Bronchial epithelial cell (primary cell): ENCODE measurements at places on chromosomes 4 and X.

GRCh38 chr4:16752150-16752549, 146.3 kb downstream of the LDB2 start:
- DNase-seq, result no peak

GRCh38 chr4:26152056-26152455, 168.8 kb upstream of the RBPJ start:
- DNase-seq, result no peak

DNA sequence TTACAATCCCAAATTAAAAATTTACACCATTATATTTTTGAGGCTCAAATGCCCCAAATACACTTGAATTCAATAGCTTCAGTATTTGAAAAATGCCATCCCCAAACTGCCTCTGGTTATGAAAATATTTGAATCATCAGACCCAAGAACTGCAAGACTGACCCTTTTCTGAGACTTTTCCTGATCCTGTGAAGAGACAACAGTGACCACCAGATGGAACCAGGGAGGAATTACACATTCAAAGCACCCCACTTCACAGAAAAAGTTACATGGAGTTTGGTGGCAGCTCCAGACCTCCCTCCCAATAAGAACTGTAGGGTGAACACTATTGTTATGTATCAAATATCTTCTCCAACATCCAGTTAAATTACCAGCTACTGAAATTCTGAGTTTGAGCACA, 44.0 kb upstream of the SCD5 start:
- DNase-seq, result no peak

DNA sequence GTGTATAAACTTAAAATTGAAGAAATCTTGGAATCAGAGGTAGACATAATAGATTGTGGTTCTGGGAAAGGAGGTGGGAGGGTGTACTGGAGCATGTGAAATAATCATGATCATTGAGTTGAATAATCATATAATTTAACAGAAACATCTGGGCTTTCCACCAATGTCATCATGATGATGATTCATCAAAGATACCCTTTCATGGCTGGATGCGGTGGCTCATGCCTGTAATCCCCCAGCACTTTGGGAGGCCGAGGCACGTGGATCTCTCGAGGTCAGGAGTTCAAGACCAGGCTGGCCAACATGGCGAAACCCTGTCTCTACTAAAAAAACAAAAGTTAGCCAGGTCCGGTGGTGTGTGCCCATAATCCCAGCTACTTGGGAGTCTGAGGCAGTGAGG, 6.7 kb upstream of the RUFY3 start:
- no peak for DNase-seq

DNA sequence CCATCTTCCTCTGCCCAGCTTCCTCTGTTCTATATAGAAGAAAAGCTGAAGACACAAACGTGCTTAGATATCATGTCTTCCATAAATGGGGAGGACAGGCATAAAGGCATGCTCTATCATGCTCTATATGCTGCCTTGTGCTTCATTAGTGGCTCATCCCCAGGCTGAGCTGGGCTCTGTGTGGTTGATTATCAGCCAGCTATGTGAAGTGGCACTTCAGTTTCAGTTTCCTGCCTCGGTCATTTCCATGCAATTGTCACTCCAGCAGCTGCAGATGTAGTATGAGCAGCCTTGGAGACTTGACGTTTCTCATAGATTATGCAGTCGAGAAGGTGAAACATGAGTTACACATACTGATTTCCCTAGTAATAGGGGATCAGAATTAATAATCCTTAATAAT, 106.2 kb downstream of the SYTL5 start:
- no peak for DNase-seq

DNA sequence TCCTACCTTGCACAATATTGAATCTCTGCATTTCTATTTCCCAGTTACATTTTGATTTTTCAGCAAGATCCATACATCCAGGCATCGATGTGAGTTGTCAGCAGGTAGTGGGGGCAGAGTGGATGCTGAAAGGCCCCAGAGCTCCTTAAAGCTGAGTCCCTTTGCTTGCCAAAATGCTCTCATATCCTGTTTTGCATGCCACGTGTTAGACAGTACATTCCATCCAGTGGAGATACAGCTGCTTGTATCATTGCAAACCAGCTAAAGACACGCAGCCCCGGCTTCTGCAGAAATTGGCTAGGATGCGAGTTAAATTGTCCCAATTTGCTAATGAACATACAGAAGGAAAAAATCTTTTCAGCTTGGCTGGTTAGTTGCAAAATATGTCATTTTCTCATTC, 179.6 kb upstream of the MXRA5 start:
- DNase-seq, result no peak

- no peak for DNase-seq
Measured at GRCh38 chrX:132030264-132030663, 7.2 kb downstream of the STK26 start.

DNA sequence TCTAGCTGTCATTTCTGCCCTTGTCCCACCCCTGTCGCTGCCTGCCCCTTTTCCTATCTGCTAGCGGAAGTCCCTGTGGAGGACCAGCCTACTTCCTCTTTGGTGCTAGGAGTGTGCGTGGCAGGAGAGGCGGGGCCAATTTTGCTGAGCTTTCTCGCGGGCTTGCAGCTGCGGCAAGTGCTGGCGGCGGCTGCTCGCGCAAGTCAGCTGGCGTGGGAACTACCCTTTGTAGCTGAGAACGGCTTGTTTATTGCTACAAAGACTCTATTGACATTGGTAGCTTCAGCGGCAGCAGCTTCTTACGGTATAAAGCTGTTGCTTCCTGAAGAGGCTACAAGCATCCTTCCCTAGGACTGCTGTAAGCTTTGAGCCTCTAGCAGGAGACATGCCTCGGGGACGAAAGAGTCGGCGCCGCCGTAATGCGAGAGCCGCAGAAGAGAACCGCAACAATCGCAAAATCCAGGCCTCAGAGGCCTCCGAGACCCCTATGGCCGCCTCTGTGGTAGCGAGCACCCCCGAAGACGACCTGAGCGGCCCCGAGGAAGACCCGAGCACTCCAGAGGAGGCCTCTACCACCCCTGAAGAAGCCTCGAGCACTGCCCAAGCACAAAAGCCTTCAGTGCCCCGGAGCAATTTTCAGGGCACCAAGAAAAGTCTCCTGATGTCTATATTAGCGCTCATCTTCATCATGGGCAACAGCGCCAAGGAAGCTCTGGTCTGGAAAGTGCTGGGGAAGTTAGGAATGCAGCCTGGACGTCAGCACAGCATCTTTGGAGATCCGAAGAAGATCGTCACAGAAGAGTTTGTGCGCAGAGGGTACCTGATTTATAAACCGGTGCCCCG, at the start of gene MAGEH1:
MAGEH1 (plus strand) TSS at position 138 of the 843 bp plus-strand sequence; CDS start at position 386, 248 bp downstream.
- peak; percentile 50 for DNase-seq

DNA sequence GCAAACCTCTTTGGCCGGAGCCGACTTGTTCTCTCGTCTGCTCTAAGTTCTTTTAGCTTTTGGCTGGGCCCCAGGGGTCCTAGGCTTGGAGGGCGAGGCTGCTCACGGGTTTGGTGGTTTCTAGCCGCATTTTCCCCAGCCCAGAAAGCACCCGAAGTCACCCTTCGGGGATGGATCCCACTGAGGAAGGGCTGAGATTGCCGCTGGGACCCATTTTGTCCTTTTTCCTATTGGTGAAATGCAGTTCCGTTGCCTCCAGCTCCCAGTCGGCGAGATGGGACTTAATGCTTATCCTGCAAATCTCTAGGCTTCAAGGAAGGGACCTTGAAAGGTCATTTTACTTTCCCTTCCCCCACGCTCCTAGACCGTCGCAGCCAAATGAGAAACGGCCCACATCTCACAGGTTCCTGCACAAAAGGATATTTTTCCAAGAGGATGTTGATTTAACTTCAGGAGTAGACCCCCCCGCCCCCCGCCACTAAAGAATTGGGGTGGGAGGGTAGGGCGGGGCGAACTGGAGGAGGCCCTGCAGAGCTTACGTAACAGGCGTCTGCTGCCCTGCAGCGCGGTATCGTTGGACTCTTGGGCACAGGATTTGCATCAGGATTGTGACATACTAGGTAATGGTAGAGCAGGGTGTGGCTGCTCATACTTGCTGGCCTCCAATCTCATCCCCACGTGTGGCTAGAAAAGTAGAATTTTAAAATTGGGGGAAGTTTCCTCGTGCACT, 564 bp downstream of the PGK1 start:
- DNase-seq, result peak; percentile 45

DNA sequence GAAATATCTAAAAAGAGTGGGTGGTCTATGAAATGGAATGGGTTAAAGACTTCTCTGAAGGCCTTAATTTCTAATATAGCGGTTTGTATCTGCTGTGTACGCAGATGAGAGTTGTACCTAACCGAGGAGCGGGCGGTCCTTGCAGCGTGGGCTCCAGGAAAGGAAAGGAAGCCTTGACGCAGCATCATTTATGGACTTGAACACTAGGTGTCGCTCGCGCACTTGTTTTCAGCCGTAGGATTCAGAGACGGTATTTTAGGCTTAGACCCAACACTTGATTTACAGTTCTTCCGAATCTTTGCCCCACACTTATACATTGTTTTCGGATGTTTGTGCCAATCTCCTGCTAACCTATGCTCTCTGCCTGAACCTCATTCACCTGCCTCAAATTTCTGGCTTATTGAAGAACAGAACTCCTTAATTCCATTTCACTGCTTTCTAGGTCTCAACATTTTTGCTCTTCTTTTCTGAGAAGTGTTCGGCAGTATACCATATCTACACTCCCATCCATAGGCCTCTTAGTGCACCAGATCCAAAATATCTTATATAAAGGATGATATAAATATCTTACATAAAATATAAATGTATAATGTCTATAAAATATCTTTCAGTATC, 48.9 kb upstream of the AADAT start:
- DNase-seq, result peak; percentile 62

- DNase-seq, result no peak
Measured at GRCh38 chr4:152195888-152196287, 340.0 kb downstream of the FBXW7 start.

DNA sequence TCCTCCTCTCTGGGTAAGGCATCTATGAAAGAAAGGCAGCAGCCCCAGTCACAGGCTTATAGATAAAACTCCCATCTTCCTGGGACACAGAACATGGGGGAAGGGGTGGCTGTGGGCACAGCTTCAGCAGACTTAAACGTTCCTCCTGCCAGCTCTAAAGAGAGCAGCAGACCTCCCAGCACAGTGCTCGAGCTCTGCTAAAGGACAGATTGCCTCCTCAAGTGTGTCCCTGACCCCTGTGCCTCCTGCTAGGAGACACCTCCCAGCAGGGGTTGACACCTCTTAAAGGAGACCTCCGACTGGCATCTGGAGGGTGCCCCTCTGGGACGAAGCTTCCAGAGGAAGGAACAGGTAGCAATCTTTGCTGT, 89.9 kb downstream of the EFHC2 start:
- no peak for DNase-seq

DNA sequence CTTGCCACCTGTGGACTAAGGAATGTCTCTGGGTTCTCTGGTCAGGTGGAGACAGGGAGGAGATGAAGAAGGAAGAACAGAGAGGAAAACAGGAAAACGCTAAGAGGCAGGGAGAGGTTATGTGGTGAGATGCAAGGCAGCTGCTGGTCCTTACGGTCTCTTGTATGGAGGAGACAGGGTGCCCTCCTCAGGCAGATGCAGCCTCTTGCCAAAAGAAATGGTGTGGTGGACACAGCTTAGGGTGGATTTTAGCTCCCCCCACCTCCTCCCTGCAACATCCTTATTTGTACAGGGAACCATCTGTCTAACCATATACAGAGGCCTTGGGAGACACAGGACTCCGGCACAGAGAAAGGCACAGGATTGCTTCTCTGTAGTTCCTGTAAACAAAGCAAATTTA, 9.7 kb downstream of the OCIAD2 start:
- DNase-seq, result no peak

DNA sequence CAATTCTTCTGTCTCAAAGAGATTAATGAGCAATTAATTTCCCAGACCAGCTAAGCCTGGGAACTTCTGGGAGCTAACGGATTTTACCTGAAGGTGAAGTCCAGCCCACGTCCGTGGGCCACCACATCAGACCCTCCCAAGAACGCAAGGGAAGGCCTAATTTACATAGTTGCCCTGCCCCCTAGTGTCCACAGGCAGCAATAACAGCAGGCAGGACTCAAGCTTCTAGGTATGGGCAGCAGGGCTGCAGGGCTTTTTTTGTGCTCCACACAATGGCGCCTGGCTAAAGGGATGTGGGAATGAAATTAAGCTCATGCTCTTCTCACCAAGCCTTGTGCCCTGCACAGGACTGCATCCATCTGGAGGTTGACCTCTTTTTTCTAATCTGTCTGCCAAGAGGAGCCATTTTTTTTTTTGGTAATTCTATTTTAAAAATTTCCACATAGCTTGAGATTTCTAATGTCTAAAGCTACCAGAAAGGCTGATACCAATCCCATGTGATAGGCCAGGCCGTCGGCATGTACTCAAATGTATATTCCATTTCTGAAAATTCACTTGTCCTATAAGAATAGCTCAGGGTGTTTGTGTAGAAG, 111.9 kb upstream of the TMEM164 start:
- DNase-seq, result peak; percentile 37

- peak; percentile 10 for DNase-seq
Measured at GRCh38 chr4:4859325-4859798, at the start of gene MSX1. MSX1 (plus strand) TSS chr4:4859665; CDS start chr4:4859900, 235 bp downstream.

DNA sequence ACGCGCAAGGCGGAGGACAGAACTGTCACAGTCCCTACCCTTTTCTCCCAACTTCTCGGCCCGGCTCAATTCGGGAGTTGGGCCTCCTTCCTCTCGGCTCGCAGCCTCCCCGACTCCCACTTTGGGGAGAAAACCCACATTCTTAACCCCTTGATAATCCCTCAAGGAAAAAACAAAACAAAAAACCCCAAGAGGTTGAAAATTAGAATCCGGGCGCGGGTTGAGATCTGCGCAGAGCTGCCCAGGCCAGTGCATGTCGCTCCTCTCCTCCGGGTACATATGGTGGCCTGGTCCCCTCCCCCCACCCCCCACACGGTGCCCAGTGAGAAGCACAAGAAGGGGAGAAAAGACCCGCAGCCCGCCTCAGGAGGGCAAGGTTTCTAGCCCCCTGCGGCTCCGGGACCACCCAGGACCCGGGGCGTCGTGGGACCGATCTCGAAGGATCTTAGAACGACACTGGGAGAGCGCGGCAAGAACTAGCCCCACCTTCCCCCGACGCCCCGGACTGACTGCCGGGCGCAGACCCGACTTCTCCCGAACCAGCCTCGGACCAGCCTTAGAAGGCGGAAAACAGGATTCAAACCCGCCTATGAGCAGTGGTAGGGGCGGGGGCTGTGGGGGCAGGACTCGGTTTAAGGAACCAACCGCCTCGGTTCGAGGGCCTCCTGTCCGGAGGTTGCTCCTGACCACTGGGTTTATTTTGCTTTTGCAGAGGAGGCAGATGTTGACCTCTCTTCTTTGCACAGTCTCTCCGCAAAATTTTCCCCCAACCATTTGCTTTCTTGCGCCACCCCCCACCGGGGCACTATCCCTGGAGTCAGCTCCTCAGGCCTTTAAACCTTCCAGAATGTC, 2.5 kb upstream of the PDGFRA start:
- no peak for DNase-seq

DNA sequence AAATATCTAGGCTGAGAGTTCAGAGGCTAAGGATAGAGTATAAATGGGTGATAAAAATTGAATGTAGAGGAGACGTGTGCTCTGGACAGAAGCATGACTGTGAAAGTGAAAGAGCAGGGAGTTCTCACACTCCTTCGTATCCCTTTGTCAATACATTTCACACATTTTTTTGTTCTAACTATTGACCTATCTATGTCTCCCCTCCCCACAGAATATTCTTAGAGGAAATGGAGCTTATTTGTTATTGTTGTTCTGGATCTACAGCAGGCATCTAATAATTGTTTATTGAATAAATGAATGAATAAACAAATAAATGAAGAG, 57.6 kb downstream of the ENPEP start:
- DNase-seq, result no peak

GRCh38 chr4:176440698-176441097, 120.9 kb downstream of the SPCS3 start:
- no peak for DNase-seq
